T-helper 9 cell (primary cell): ENCODE measurements at places on chromosomes 1 and 21.

GRCh38 chr1:74596717-74597116 is 76.9 kb downstream of the ERICH3 start:
- no peak for DNase-seq

DNA sequence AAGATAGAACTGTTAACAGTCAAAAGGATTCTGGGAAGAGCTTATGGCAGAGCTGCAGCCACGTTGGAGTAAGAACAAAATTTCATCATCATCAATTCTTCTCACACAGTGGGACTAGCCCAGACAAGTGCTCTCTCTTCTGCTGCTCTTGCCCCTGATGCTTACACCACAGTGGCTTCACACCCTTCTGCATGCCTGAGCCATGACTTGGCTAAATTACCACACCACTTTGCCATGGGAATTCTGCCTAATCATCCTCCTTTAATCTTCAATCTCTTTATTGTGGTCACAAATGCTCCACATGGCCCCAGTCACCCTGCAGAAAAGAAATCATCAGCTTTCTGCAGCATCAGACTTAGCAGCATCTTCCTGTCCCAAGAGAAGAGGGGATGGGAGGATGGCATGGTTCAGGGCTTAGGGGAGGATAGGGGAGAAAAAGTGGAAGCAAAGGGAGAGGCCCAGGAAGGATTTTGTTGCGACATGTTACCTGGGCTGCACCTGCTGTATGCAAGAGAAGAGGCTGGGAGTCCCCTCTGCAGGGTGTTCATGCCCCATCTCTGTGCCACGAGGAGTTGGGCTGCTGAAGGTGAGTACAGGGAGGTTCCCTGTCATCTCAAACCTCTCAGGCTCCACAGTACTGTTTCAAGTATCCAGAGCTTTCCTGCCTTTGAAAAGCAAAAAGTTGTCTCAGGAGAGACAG is 9.0 kb upstream of the RPTN start:
- DNase-seq, result no peak

- no peak for DNase-seq
These were observed 1.6 kb upstream of the BSND start for GRCh38 chr1:54996869-54997710.

DNA sequence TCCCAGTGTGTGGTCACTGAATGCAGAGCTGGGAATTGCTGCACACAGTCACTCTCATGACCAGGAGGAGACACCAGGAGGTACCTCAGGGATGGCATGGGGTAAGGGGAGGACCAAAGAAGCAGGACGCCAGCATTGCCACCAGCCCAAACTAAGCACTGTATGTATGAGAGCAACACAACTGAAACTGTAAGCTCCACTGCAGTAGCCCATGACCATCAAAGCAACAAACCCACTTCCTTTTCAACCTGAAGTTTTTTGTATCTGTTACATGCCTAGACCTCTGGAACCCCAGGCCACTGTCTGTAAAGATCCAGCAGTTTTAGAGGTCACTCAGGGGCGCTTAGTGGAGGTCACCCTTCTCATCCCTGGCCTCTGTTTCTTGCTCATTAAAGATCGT is 164.3 kb downstream of the SETD4 start:
- no peak for DNase-seq

- no peak for DNase-seq
These were observed 550.9 kb upstream of the TMPRSS15 start for GRCh38 chr21:18954441-18954844.

GRCh38 chr1:247701338-247701737 is 15.1 kb downstream of the OR6F1 start:
- DNase-seq, result no peak

DNA sequence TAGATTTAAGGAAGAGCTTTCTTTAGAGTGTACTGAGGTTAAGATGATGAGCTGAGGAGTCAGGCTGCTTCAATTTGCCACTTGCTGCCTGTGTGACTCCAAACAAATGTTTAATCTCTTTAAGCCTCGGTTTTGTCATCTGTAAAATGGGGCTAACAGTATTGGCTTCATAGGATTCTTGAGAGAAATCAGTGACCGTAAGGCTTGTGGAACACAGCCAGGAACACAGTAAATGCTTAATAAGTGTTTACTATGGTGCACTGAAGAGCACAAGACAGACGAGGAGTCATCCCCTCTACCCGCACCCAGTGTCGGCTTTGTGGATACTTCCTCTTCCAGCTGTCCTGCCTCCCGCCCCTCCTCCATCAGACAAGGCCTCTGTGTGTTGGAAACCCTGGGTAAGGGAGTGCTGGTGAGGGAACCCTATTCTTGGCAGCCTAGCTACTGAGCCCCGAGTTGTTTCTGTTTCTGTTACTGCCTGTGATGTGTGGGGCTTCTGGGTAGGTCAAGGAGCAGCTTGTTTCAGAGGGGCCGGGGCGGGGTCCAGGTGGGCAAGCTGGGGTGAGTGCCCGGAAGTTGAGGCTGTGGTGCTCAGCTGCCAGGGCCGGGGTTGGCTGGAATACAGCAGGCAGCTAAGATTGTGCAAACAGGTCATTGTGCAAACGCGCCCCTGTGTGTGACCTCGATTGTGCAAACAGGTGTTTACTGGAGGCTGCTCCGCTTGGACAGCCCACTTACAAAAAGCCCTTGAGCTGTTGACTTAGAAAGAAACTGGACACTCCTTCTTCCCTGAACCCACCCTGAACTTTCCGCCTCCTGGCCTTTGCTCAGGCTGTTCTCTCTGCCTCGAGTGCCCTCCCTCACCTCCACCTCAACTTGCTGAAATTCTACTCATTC is 4.0 kb upstream of the CSF3R start:
- DNase-seq, result no peak

DNA sequence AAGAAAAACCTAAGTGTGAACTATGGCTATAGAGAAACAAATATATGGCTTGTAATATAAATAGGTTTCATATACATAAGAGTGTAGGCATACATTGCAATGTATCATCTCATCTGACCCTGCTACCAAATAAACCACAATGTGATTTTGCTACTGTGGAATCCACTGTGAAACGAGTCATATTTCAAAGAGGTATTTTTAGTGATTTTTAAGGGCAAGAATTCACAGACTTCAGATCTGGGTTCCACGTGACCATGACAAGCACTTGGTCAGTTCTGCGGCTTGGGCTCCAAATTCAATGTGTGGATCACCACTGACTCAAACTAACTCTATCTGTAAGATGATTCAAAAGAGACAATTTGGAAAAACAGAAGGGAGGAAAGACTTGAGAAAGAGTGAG is 147.0 kb upstream of the ERG start:
- DNase-seq, result no peak

GRCh38 chr1:33972676-33973395 is 109.0 kb downstream of the HMGB4 start:
- DNase-seq, result no peak

- no peak for DNase-seq
These were observed 2.1 kb downstream of the ETV3 start for GRCh38 chr1:157136133-157136532.

DNA sequence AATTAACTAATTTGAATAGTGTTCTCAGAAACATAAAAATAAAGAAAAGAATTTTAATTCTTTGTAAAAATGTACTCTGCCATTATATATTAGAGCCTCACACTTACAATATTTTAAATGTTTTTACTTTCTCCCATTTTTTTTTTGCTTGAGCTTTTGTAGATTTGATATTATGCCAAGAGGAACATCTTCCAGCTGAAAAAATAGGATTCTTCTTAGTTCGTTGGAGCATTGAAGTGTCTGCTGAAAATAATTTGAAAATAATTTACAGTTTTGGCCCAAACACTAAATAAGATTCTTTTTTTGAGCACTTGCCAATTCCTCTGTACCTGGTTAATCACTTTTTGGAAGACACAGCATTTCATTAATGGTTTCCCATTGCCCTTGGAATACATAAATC is 175.0 kb upstream of the COL11A1 start:
- DNase-seq, result no peak

DNA sequence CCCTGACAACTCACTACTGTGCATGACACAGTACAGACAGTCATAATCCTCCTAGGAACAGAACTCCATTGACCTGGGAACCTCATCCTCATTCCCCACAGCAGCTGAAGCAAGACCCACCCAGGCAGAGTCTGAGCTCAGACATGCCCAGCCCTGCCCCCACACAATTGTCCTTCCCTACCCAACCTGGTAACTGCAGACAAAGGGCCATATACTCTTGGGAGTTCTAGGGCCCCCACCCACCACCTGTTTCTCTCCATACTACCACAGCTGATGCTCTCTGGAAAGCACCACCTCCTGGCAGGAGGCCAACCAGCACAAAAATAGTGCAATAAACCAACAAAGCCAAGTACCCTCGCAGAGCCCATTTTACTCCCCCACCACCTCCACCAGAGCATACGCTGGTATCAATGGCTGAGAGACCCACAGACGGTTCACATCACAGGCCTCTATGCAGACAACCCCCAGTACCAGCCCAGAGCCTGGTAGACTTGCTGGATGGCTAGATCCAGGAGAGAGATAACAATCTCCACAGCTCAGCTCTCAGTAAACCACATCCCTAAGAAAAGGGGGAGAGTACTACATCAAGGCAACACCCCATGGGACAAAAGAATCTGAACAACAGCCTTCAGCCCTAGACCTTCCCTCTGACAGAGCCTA is 159.7 kb upstream of the CXADR start:
- DNase-seq, result no peak

GRCh38 chr1:234598974-234599616 is 10.9 kb downstream of the IRF2BP2 start:
- no peak for DNase-seq

DNA sequence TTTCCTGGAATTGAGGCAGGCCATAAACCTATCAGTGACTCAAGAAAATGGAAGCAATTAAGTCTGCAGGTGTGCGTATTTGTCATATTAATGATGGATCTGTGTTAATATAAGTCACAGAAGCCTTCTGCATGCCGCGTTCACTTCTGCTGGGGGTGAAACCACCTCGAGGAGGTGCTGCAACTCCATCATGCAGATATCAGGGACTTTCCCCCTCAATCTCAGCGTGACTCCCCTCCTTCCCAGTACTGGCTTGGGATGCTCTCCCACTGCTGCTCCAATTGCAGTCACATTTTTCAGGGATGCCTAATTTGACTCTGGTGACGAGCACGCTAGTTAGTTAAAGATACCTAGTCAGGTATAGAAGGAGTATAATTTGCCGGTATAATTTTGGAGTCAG is 87.5 kb downstream of the ASTN1 start:
- DNase-seq, result no peak

GRCh38 chr1:90710579-90711536 is 6.2 kb downstream of the BARHL2 start:
- no peak for DNase-seq

DNA sequence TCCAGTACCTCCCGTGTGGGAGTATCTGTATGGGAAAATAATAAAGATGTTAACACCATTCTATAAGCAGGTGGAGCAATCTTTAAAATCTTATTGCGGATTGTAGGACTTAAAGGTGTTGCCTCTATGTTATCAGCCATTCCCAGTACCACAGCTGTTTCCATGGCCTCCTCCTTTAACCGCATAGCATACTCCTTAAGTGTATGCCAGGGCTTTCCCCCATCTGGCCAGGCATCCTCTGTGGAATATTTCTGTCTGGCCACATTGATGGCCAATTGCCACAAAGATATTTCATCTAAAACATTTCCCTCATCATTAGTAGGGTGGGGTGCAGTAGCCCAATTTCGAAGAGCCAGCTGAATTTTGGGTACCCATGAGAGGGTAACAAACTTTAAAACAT is 7.3 kb upstream of the STUM start:
- no peak for DNase-seq

- DNase-seq, result no peak
These were observed 80.3 kb downstream of the LRIG2 start for GRCh38 chr1:113153116-113153803.

DNA sequence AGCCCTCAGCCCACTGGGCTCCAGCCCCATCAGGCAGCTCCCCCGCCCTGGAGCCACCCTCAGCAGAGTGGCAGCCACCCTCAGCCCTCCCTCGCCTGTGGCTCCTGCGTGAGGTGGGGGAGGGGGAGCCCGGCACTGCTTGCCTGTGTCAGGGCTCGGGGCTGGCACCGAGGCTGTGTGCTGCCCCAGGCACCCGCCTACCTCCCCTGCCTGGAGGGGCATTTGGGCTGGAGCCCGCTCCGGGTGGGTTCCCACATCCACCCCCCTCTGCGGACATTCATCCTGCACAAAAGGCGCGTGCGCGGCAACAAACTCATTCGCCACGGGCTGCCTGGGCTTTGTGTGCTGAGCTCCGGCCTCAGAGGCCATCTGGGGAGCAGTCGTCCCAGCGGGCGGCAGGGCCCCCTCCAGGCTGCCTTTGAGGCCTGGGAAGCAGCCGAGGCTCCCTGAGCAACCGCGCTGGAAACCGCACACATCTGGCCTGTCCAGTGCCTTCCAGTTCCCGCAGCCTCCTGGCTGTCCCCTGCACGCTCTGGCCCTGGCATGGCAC is 12.6 kb upstream of the TNFRSF14 start:
- peak; percentile 33 for DNase-seq

- peak; percentile 17 for DNase-seq
These were observed 20.7 kb upstream of the CYP2J2 start for GRCh38 chr1:59947047-59947938.

- no peak for DNase-seq
These were observed 26.1 kb downstream of the PTPRF start for GRCh38 chr1:43556782-43557181.

- DNase-seq, result no peak
These were observed 466.8 kb downstream of the DSCAM start for GRCh38 chr21:40379881-40380810.

- no peak for DNase-seq
These were observed 62.9 kb downstream of the IFI44 start for GRCh38 chr1:78712467-78713051.

DNA sequence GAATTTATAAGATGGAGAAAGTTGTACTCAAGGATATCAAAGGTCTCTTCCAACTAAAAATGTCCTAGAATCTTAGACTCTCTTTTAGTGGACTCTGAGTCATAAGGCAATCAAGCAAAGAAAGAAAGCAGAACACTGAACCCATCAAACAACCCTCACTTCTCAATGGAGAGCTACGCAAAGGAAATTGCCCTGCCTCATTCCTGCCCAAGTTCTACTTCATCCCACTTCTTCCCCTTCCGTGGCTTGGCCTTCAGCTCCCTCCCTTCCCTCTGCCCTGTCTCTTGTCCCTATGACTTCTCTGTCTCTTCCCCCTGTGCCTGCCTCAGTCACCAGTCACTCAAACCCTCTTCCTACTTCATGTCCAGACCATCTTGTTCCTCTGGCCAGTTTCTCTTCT is 58.5 kb downstream of the RIMS3 start:
- no peak for DNase-seq

GRCh38 chr1:99538618-99538956 is 107.3 kb upstream of the PALMD start:
- DNase-seq, result no peak
